NCI-H510A treated with DMSO at 0.1 percent for 48 hours (cell line): ENCODE measurements at places on chromosomes 2 and 18.

- no peak for DNase-seq
Measured at GRCh38 chr2:105388971-105389381, 9.9 kb downstream of the FHL2 start.

GRCh38 chr2:217802266-217802665, 200.5 kb downstream of the TNS1 start:
- DNase-seq, result no peak

- DNase-seq, result no peak
Measured at GRCh38 chr2:86809481-86810121, 18.9 kb upstream of the CD8A start.

DNA sequence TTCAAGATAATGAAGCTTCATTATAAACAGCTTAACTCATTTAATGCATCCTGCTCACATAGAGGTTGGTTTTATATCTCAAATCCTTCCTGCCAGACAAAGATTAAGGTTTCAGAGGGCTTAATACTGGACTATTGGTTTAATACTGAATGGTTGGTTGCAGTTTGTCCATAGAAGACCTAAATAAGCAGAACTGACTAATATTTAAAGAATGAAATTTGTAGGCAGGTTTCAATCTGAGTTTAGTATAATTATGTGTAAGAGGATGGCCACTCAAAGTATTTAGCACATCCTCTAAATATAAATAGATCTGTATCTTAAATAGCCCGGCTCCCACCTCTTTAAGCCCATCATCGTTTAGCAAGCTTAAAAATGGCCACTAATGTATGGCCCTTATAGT, 92.5 kb downstream of the EPB41L5 start:
- no peak for DNase-seq

- no peak for DNase-seq
Measured at GRCh38 chr2:173997269-173997668, 32.1 kb upstream of the SP3 start.

DNA sequence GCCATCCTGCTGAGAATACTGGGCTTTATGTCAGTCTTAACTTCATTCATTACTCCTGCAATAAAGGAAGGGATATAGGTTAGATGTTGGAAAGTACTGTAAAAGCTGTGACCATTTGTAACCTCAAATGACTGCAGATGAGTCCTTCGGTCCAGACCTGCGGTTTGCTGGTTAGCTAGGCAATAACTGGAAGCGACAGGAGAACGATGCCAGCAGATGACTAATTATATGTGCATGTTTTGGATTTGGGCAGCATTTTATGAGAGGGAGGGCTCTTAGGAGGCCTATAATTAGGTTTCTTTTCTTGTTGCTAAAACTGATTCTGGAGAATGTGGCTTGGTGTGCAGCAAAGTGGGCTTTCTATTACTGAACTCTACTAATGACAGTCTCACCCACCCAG, 205.6 kb downstream of the TMEM182 start:
- no peak for DNase-seq
